Activated CD4-positive, alpha-beta T cell treated with anti-CD3 and anti-CD28 coated beads, Interleukin-10, Interleukin-2, amounts not matched to agents 100 ng/mL and 50 ng/mL, durations not matched to agents 16 hours and 8 hours (primary cell): ENCODE measurements at places on chromosomes 7 and 10.

- DNase-seq = no peak
Measured at GRCh38 chr10:67917169-67917568, 32.7 kb downstream of the SIRT1 start.

- no peak for DNase-seq
Measured at GRCh38 chr10:60003651-60004523, 97.5 kb upstream of the CCDC6 start.

GRCh38 chr7:119436882-119437281 is 836.1 kb upstream of the KCND2 start:
- DNase-seq = no peak

DNA sequence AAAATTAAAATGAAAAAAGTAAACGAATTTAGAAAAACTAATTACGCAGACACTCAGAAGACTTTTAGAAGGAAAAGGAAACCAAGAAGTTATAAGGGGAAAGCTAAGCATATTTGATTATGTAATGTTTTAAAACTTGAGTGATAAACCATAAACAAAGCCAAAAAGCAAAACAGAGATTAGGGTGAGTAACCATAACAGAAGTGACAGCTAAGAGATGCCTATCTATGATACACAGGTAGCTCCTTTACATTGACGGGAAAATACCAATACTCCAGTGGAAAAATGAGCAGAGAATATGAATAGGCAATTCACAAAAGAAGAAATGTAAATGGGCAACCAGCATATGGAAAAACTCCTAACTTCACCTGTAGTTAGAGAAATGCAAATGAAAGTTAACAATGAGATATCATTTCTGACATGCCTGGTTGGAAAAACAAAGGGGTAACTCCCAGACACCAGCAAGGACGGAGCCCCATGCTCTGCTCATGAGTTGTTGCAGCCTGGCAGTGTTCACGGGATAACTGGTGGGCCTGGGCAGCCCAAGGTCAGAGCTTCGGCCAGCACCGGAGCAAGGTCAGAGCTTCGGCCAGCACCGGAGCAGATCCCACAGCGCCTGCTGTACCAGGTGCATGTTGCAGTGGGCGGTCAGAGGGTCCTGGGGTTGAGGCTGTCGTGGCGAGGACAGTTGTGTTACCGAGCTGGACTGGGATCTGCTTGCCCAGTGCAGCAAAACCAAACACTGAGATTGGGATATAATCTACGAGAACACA is 58.9 kb downstream of the ALOX5 start:
- DNase-seq = no peak

DNA sequence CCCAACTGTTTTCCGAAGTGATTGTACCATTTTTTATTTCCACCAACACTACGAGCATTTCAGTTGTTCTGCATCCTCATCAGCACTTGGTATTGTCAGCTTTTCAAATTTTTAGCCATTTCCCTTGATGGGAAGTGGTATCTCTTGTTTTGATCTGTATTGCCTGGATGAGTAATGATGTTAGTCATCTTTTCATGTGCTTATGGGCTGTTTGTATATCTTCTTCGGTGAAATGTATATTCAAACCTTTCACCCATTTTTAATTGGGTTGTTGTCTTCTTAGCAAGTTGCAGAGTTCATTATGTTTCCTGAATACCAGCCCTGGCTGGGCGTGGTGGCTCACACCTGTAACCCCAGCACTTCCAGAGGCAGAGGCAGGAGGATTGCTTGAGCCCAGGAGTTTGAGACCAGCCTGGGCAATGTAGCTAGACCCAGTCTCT is 22.1 kb downstream of the CLIP2 start:
- peak; percentile 46 for DNase-seq

DNA sequence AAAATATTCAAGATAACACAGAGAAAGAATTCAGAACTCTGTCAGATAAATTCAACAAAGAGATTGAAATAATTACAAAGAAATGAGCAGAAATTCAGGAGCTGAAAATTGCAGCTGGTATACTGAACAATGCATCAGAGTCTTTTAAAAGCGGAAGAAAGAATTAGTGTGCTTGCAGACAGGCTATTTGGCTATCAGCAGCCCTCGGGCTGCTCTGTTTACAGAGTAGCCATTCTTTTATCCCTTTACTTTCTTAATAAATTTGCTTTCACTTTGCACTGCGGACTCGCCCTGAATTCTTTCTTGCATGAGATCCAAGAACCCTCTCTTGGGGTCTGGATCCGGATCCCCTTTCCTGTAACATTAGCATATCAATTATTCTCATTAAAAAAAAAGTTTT is 1040.0 kb downstream of the SORCS3 start:
- DNase-seq = no peak

- DNase-seq = no peak
Measured at GRCh38 chr10:6977398-6978186, 397.5 kb upstream of the PRKCQ start.

- no peak for DNase-seq
Measured at GRCh38 chr10:1400101-1401070, 336.9 kb downstream of the ADARB2 start.

GRCh38 chr10:23917251-23917840 is 291.6 kb upstream of the KIAA1217 start:
- DNase-seq = no peak

DNA sequence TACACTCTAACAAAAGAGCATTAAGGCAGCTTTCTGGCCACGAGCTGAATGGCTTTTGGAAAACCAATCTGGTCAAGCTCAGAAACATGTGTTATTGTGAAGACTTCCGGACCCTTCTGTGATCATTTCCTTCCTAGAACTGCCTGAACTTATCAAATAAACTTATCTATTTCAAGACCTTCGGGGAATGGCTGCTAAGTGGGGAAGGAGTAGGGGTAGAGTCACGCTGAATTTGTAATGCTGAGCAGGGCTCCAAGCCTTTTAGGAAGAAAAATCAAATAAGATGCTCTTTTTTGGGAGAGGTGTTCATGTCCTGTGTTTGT is 56.6 kb downstream of the PAPSS2 start:
- DNase-seq = no peak

DNA sequence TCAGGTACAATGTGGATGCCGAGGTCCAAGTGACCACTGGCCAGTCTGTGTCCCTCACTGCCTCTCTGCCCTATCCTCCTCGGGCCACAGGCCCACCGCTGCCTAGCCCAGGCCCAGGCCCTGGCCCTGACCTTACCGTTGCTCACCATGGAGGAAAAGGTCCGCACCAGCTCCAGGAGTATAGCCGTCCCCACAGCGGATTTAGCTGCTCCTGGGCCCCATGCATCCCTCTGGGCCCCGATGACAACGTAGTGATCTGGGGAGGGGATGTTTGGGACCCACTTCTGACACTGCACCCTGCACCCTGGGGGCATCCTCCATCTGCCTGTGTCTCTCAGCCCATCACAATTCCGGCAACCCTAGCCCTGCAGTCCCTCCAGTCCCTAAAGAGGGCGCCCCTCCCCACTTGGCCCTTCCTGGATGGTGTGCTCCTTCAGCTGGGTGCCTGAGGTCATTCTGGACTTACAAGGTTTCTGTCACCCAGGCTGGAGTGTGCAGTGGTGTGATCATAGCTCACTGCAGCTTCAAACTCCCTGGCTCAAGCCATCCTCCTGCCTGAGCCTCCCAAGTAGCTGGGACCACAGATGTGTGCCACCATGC is 12.1 kb downstream of the TFR2 start:
- DNase-seq = peak; percentile 56

DNA sequence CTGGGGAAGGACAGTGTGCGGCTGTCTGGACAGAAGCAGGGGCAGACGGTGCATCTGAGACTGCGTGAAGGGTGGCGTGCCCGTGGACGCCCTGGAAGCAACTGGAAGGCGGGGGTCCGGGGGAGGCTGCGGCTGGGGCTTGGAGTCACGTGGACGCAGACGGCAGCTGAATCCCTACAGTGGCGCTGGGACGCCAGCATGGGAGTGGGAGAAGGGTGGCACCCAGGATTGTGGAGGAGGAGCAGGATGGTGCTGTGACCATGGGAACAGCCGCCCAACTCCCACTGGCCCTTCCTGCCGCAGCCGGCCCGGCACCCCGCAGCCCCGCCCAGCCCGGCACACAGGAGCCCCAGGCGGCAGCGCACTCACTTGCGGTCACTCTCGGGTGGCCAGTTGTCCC is 9.7 kb downstream of the INTS1 start:
- DNase-seq = no peak

DNA sequence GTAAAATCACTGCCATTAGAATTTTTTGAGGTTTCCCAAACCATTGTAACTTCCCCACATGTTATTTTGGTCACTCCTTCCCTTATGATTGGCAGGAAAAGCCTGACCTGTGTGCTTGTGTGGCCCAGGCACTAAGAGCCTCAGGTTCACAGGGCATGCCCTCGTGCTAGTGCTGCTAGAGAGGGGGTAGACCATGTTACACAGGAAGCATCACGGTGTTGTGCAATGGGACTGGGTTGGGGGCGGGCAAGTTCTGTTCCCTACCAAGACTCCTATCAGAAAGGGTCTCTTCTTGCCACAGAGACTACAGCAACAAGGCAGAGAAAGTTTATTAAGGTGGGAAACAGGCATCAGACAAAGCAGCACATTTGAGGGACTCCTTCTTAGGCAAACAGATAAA is 32.2 kb downstream of the LSM5 start:
- no peak for DNase-seq

DNA sequence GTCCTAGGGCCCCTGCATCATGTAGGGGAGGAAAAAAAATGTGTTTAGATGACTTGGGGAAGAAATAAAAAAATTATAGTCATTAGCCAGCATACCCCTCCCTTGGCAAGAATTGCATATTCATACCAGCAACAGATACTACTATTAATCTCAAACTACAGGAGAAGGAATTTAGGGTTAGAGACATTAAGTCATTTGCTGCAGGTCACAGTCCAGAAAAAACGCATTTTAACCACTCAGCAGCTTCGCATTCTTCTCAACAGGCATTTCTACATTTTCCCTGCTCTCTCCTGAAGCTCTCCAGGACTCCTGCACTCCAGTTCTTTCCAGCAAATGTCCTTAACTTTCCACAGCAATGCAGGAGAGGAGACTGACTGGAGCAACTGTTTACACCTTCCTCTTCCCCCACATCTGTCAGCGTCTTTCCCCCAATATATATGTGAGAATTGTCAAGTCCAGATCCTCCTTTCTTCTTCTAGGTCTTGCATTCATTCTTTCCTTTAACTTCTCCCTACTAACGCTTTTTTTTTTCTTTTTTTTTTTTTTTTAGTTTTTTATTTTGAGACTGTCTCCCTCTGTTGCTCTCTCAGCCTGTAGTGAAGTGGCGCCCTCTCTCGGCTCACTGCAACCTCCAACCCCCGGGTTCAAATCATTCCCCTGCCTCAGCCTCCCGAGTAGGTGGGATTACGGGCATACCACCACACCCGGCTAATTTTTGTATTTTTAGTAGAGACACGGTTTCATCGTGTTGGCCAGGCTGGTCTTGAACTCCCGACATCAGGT is 35.6 kb downstream of the PRPS1L1 start:
- DNase-seq = peak; percentile 26

- DNase-seq = no peak
Measured at GRCh38 chr10:21929070-21929469, 74.5 kb downstream of the DNAJC1 start.

GRCh38 chr10:76301211-76301610 is 869.8 kb downstream of the LRMDA start:
- no peak for DNase-seq

GRCh38 chr10:77422491-77423338 is 214.9 kb downstream of the KCNMA1 start:
- DNase-seq = no peak

DNA sequence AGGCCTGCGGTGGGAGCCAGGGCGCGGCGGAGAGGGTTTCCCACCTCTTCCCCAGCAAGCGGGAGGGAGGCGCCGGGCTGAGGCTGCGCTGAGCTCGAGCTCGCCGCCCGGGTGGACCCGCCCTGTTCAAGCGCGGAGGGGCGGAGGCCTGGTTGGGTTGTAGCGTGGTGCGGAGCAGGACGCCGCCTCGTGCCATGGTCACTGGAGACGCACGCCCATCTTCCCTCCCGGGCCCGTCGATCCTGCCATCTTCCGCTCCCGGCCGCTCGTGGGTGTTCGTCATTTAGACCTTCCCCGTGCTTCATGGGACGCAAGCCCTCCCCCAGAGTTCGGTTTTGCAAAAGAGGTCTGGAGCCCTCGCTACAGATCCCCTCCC is 9.3 kb upstream of the EN2 start:
- DNase-seq = no peak

GRCh38 chr7:33054261-33054964 is 8.2 kb downstream of the NT5C3A start:
- peak; percentile 47 for DNase-seq

DNA sequence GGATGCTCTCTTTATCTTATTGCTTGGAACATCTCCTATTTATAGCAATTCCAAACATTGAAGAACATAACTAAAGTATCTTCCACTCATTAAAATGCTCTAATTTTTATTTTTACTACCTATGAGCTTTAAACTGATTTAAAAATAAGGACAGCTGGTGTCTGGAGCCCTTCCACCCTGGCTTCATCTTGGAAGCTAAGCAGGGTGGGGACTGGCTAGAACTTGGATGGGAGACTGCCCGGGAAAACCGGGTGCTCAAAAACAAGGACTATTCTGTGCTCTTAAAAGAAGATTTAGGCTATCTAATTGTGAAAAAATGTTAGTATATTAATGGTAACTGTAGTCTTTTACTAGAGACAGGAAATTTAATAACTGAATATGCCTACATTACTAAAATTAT is 69.2 kb downstream of the ARMC3 start:
- no peak for DNase-seq

GRCh38 chr10:68559841-68560185 is 324 bp upstream of the TET1 start:
- DNase-seq = no peak
